Brain pericyte (primary cell): ENCODE measurements at places on chromosomes 2 and 18.

DNA sequence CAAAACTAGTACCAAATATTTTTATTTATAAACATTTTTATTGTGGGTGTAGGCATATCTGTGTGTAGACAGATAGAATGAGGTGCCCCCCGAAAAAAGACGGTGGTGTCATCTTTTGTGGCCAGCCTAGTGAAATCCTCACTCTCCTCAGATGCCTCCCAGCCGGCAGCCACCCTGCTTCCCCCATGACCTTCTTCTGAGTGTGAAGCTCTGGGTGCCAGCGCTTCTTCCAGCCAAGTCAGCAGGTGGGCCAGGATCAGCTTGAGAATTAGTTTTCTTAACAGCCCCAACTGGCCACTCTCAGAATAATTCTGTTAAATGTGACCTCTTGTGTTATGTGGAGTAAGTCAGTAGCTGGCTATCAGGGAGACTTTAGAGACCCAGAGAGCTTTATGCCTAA lies 229.6 kb upstream of the FOSL2 start:
- no peak for DNase-seq

GRCh38 chr2:235576337-235576910 lies 82.6 kb downstream of the AGAP1 start:
- no peak for DNase-seq

- DNase-seq, result no peak
These were observed 13.6 kb downstream of the ARID5A start for GRCh38 chr2:96549967-96550786.

DNA sequence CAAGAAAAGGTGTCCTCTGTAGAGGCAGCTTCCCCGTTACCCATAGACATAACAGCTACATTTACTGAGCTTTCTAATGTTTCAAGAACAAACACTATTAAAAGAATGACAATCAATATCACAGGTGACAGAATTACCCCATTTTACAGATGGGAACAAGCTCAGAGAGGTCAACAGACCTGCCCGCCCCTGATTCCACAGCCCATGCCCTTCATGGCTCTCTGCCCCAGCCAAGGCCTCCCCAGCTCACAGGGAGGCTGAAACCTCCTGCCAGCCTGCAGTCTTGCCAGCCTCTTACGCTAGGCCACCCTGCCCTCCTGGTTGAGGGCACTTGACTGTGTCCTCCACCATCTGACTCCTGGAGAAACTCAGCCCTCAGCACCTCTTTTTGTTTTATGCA lies 19.1 kb upstream of the SLC35F6 start:
- no peak for DNase-seq

DNA sequence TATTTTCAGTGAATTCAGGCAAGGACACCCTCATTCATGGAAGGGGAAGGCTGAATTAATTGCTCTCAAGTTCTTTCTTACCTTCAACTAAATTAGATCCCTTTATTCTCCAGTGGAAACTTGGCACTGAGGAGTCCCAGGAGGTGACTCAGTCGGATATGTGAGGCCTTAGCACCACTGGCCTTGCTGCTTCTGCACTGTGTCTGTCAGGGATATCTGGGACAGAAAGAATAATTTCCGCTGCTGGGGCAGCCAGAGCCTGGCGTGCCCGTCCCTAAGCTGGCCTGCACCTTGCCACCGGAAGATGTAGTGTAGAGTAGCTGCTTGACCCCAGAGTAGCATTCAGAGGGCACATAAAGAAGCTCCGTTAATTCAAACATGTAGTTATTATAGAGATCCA lies 53.4 kb downstream of the LIMS1 start:
- DNase-seq, result no peak

GRCh38 chr18:79479116-79479760 lies 83.5 kb downstream of the NFATC1 start:
- DNase-seq, result no peak

DNA sequence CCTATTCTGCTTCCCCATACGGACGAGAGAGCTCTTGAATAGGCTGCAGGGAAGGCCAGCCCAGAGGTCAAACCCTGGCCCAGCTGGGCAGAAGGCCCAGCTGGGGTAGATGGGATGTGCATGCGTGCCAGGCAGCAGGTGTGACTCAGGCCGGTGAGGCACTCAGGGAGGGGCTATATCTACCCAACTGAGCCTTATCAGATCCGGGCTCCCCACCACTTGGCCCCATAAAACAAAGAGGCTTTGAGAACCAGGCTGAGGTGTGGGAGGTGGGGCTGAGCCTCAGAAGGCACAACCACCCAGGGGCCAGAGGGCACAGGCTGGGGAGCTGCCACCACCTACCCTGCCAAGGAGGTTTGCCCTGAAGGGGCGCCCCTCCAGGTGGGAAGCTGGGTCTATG lies 8.0 kb upstream of the CFAP65 start:
- DNase-seq, result no peak

GRCh38 chr2:148044322-148044721 lies 23.4 kb downstream of the MBD5 start:
- DNase-seq, result no peak

DNA sequence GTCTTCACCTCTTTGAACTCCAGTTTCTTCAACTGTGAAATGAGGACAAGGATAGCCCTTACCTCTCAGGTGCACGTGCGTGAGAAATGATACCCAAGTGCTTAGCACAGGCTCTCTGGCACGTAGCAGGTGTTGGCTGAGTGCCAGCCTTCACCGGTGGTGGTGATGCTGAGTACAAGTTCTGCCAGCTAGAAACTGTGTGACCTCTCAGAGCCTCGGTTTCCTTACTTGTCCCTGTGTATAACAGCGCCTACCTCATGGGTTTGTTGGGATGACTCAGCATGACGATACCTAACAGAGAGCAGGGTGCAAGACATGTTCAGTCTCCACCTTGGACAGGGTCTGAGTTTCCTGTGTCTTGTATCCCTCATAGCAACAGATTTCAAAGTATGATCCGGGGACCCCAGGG lies 205.1 kb downstream of the TNS1 start:
- no peak for DNase-seq

GRCh38 chr2:126898636-126899035 lies at the start of gene TEX51:
TEX51 (plus strand) TSS chr2:126898890; CDS start chr2:126898919, 29 bp downstream.
- DNase-seq, result no peak

- DNase-seq, result no peak
These were observed 9.6 kb downstream of the ANKRD12 start for GRCh38 chr18:9146224-9146623.

DNA sequence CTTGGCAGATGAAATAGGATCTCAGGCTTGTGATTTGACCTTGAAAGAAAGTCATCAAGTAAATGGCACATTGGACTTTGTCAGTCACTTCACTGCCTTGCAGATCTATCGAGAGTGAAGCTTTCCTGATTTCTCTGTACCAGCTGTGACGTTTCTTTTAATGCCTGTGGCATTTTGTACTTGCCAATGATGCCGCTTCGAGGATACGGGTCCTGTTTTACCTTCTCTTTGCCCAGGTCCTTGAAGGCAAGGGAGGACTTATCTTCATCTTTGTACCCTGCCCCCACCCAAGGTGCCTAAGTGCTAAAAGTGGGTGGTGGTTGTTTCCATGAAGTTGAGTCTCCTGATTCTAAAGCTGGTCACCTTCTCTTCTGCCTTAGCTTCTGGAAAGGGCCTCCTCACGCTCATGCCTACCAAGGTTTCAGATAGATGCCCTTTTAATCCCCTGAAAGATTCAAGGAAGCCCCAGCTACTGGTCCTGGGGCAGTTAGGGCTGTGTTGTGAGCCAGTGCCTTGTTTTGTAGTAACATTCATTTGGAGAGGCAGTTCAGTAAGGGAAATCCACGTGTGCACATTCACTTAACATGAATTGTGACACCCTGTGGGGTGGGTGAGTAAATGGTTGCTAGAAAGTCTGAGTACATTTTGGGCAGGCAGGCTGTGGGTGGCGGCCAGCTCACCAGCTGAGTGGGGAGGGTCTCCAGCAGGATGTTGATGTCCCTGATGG lies 6.1 kb downstream of the LBH start:
- no peak for DNase-seq

- DNase-seq, result no peak
These were observed 697 bp downstream of the ITGA4 start for GRCh38 chr2:181457741-181458425.

- DNase-seq, result no peak
These were observed 19.0 kb downstream of the ALK start for GRCh38 chr2:29902356-29902755.

DNA sequence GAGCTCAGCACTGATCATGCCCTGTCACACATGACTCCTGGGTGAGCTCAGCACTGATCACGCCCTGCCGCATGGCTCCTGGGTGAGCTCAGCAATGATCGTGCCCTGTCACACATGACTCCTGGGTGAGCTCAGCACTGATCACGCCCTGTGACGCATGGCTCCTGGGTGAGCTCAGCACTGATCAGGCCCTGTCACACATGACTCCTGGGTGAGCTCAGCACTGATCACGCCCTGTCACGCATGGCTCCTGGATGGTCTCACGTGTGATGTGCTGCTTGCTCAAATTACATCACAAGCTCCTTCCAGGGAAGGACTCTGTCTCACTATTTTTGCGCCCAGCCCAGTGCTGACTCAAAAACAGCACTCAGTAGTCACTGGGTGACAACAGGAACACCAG lies 258.0 kb downstream of the HDAC4 start:
- no peak for DNase-seq
